Head of caudate nucleus (tissue), 42 donors: ENCODE measurements at places on chromosomes 3 and 15.

DNA sequence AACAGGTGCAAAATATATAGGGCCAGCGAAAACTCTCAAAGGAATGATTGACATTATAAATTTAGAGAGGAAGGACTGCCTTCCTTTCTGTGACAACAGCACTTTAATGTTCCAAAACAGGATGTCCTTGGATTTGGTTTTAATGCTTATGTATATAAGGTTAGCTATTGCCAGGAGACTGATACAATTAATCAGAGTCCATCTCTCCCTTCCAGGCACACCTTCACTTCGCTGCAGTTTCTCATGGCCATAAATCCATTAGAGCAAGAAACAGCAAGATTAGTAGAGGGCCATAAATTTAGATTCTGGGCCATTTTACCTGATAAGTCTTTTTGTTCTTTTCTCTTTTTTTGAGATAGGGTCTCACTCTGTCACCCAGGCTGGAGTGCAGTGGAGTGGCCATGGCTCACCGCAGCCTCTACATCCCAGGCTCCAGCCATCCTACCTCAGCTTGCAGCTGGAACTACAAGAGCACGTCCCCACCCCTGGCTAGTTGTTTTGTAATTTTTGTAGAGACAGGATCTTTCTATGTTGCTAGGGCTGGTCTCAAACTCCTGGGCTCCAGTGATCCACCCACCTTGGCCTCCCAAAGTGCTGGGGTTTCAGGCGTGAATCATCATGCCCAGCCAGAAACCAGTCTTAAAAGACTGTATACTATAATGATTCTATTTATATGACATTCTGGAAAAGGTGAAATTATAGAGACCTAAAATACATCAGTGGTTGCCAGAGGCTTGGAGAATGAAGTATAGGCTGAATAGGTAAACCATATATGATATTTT, 15.7 kb upstream of the TFRC start:
- no peak for DNase-seq

GRCh38 chr15:77605547-77605946, 27.2 kb downstream of the LINGO1 start:
- DNase-seq: no peak

DNA sequence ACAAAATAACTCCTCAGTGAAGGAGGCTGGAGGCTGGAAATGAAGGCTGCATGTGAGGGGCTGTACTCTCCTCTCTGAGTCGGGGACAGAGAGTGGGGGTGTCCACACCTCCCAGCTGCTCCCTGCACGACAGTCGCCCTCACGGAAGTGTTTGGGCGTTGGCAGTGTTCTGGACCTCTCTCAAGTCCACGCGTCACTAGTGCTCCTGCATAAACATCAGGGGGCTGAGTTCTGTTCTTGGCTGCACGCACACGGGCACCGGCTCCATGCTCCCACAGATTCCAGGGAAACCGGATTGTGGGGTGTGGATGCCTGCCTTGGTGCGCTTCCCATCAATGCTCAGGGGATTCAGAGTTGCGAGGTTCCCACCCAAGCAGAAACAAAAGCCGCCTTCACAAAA, 7.4 kb downstream of the RASGRF1 start:
- DNase-seq: no peak

GRCh38 chr15:43241100-43241499, 20.3 kb upstream of the EPB42 start:
- no peak for DNase-seq
